ENCODE measurements at places on chromosomes 12 and 14.

DNA sequence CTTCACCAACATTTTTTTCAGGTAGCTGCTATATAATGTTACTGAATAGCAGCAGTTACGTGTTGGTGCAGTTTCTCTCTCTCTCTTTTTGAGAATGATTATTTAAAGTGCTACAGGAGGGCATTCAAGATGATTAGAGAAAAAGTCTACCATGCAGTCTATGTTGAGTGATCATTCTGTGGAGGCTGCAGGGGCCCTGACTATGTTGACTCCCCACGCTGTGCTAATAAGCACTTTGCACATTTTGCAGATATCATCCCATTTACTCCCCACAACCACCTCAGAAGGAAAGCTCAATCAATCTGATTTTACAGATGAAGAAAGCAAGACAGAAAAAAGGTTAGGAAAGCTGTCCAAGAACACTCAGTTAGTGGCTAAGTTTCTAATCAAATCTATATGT lies 87.8 kb downstream of the RTN1 start:
- DNase-seq = no peak
- no peaks in the 10 kb centered on the region for H3K27me3 ChIP-seq
- H3K27ac ChIP-seq = no peak overlapping the region
- H3K36me3 ChIP-seq = no peaks in the 10 kb centered on the region

- no peaks in the 10 kb centered on the region for H3K36me3 ChIP-seq
- H3K27me3 ChIP-seq = no peaks in the 10 kb centered on the region
- no peak overlapping the region for H3K27ac ChIP-seq
- no peaks in the 10 kb centered on the region for H3K4me1 ChIP-seq
These were observed 65.6 kb upstream of the YARS2 start for GRCh38 chr12:32821293-32821692.

DNA sequence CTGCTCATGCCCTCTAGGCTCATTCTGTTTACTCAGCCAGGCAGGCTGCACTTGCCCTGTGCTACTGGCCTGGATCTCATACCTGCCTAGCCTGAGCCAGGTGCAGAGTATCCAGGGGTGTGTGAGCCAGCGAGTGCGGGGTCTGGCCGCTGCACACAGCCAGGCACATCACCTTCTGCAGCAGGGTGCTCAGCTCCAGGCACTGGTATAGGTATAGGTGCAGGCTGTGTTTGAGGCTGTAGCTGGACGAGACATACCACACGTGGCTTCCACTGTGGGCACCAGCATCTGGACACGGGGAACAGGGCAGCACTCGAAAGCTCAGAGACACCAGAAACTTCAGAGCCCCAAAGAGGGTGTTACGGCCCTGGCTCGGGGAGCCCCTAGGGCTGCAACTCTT lies 424.2 kb downstream of the RERGL start:
- no peak overlapping the region for H3K27ac ChIP-seq
- no peak overlapping the region for H3K4me3 ChIP-seq
- DNase-seq = no peak

- H3K36me3 ChIP-seq = no peaks in the 10 kb centered on the region
- DNase-seq = no peak
- no peaks in the 10 kb centered on the region for H3K4me1 ChIP-seq
- no peaks in the 10 kb centered on the region for H3K27me3 ChIP-seq
These were observed 326.1 kb downstream of the NAV3 start for GRCh38 chr12:78156751-78157150.

DNA sequence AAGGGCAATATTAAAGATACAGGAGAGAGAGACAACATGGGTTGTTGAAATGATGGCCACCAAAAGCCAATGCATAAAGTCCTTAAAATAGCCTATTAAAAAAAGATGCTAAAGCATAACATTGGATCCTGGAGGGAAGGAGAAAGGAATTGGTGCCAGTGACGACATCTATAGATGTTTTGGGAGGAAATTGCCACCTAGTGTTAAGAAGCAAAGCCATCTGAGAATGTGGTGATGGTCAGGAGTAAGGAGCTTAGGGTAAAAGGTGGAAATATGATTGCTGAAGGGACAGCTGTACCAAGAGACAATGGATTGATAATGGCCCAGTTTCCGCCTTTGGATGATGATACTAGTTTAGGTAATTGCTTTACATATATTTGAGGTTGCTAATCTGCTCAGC lies 85.1 kb downstream of the TMEM30B start:
- H3K27me3 ChIP-seq = peaks cover 4% of the 10 kb centered on the region
- H3K4me1 ChIP-seq = no peaks in the 10 kb centered on the region
- no peaks in the 10 kb centered on the region for H3K36me3 ChIP-seq

All from thymus (tissue), 14 donors.